ENCODE measurements at places on chromosomes 12 and 14.

DNA sequence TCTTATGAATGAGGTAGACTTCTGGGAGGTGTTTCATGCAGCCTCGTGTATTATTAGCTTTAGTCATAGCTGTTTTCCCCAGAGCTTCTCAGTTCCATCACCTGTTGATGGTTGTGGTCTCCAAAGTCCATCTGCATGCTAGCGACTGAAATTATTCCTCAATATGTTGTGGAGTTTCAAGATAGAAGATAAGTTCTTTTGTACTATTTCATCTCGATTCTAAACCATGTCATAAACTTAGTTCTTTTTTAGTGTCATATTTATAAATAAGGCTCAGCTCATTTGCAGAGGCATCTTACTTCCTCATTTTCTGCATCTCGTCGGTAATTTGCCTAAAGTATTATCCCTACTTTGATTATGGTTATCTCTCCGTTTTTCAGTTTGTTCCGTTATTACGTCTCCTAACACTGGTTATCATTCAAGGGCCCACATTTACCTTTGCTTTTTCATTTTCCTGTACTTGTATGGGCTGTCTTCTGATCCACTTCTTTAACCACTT is 119.1 kb downstream of the ITPR2 start:
- DNase-seq = no peak

DNA sequence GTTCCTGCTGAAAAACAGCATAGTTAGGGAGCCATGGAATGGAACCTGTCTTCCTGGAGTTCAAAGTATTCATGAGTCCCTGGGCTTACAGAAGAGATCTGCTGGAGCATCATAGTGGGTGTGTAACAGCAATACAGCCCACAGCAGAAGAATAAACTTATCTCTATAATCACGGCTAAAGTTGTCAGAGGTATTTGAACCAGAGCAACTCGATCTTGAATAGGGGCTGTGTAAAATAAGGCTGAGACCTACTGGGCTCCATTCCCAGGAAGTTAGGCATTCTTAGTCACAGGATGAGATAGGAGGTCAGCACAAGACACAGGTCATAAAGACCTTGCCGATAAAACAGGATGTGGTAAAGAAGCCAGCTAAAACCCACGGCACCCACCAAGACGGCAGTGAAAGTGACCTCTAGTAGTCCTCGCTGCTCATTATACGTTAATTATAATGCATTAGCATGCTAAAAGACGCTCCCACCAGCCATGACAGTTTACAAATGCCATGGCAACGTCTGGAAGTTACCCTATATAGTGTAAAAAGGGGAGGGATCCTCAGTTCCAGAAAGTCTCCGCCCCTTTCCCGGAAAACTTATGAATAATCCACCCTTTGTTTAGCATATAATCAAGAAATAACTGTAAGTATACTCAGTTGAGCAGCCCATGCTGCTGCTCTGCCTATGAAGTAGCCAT is 223.4 kb downstream of the PCNX1 start:
- DNase-seq = no peak

DNA sequence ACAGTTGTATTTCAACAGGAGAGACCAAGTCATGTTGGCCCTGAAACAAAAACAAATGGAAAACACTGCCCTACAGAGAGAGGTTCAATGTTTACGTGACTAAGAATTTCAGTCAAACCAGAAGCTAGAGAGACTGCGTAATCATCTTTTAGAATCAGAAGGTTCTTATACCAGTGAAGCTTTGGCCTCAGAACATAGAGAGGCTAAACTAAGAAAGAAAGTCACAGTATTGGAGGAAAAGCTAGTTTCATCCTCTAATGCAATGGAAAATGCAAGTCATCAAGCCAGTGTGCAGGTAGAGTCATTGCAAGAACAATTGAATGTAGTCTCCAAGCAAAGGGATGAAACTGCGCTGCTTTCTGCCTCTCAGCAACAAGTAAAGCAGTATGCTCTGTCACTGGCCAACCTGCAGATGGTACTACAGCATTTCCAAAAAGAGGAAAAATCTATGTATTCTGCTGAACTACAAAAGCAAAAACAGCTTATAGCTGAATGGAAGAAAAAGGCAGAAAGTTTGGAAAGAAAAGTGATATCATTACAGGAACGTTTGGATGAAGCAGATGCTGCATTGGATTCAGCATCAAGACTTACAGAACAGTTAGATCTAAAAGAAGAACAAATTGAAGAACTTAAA is 32.5 kb upstream of the NUAK1 start:
- no peak for DNase-seq

DNA sequence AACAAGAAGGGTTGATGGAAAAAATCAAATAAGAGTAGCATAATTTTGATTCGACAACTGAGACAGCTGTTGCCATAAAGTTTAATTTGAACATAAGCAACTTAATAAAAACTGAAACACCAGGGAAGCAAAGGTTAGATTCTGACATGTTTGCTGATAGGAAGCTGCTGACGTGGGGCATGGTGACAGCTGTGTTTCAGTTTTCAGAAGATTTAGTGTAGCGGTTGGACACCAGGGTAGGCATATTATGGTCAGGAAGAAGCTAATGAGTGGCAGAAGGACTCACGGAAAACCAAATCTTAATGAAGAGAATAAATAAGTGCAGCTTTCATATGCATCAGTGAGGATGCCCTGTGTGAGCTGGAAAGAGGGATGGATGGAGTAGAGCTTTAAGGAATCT is 336.7 kb upstream of the RPL10L start:
- DNase-seq = no peak

DNA sequence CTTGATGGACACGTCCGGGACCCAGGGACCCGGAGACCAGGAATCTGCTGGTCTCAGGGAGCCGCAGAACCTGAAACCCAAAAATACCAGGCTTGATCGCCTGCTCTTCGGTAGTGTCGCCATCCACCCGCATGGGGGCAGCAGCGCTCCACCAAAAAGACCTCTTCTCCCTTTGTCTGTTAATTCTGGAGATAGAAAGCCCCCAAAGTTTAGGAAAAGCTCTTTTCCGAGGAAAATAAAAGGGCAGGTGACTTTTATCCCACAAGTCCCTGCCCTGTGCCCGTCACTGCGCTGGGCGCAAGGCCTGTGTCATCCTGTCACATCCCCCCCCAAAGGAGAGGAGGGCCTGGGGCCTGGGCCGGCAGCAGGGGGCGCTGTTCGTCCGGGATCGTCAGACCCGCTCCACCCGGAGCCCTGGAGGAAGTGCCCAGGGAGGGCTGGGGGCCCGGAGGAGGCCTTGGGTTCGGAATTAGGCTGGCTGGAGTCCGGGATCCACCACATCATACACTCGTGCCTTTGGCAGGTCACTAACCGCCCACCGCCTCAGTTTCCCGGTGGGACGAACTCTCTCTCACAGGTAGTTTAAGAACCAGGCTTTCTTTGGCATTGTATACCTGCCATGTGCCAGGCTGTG is 31.9 kb downstream of the DAD1 start:
- peak; percentile 51 for DNase-seq

DNA sequence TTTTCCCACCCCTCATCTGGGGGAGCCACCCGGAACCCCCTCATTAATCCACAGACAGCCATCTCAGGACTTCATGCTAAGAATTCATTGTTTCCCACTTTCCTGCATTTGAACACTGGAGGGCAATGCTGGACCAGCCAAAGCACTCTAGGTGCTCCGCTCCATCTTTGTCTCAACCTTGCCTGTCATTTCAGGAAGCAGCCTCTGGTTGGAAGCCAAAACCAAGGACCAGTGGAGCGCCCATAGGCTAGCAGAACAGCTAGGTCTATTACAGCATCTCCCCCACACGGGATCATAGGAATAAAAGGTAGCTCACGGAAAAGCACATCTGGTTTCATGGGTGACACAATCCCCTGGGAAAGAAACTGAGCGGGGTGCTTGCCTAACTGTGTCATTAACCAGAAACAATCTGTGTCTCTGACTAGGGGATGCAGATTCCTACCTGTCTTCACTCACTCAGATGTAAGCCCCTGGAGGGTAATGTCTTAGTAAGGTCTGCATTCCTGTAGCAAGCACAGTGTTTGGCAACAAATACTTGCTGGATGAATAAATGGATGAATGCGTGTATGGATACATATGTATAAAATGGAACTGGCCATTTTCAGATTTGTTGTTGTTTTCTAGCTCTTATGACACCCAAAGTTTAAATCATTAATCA is 197.0 kb downstream of the DAD1 start:
- DNase-seq = peak; percentile 43

All from NCI-H1105 (cell line).